ENCODE measurements at places on chromosomes 5 and 9. TPM values are rescaled to one million over a fixed set of nuclear protein-coding genes. Genes with fewer than 3 reads are reported as not detected.

- no peak overlapping the region for H3K4me3 ChIP-seq
- no peaks in the 10 kb centered on the region for H3K4me1 ChIP-seq
- H3K36me3 ChIP-seq: no peaks in the 10 kb centered on the region
- H3K27ac ChIP-seq: no peak overlapping the region
- no peaks in the 10 kb centered on the region for H3K27me3 ChIP-seq
- no peak for DNase-seq
These were observed 14.6 kb downstream of the SPATA9 start for GRCh38 chr5:95668216-95668615.

- no peaks in the 10 kb centered on the region for H3K36me3 ChIP-seq
- H3K27me3 ChIP-seq: no peaks in the 10 kb centered on the region
- H3K27ac ChIP-seq: peak overlapping the region; percentile 8
These were observed 37.4 kb downstream of the CCDC125 start for GRCh38 chr5:69295088-69295754.

DNA sequence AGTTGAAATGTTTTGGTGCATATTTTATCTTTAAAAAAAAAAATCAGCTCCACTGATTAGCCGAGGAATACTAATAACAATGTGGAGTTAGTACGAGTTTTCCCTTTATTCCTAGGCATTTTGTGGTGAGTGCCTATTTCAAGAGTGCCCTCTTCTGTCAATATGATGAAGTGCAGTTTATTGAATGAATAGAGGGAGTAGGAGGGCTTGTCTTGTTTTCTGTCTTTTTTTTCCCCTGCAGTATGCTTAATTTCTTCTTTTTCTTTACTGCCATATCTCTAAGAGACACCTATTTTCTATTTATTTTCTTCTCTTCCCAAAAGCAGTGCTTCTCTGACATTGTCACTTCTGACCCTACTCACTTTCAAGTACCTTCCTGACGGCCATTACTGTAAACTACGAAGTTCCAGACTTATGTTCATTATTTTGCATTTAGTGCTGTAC, 169.6 kb upstream of the PITX1 start:
- H3K27ac ChIP-seq: no peak overlapping the region
- H3K27me3 ChIP-seq: no peaks in the 10 kb centered on the region
- H3K36me3 ChIP-seq: no peaks in the 10 kb centered on the region

The CTXN3 gene
- not detected for total RNA-seq

- peaks cover 64% of the 10 kb centered on the region for H3K36me3 ChIP-seq
- no peaks in the 10 kb centered on the region for H3K4me1 ChIP-seq
- DNase-seq: no peak
- H3K27ac ChIP-seq: no peak overlapping the region
These were observed 7.0 kb downstream of the TBC1D9B start for GRCh38 chr5:179900711-179901110.

DNA sequence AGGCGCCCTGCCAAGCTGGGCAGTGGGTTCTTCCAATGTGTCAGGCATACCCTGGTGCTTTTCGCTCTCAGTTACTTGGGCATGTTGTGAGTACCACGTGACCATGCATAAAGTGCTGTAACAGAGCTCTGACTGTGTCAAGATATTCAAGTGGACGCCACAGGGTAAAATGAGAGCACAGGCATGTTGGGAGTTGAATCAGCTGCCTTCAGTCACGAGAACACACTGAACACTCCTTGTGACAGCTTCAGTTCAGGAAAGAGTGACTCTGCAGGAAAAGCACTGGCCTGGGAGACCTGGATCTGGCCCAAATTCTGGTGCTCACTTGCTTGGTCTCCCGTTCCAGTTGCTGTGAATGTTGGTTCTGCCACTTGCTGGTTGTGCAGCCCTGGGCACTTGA, 5.1 kb downstream of the MLANA start:
- H3K4me3 ChIP-seq: no peak overlapping the region
- H3K27ac ChIP-seq: no peak overlapping the region
- no peaks in the 10 kb centered on the region for H3K4me1 ChIP-seq
- no peak for DNase-seq
- no peaks in the 10 kb centered on the region for H3K36me3 ChIP-seq

DNA sequence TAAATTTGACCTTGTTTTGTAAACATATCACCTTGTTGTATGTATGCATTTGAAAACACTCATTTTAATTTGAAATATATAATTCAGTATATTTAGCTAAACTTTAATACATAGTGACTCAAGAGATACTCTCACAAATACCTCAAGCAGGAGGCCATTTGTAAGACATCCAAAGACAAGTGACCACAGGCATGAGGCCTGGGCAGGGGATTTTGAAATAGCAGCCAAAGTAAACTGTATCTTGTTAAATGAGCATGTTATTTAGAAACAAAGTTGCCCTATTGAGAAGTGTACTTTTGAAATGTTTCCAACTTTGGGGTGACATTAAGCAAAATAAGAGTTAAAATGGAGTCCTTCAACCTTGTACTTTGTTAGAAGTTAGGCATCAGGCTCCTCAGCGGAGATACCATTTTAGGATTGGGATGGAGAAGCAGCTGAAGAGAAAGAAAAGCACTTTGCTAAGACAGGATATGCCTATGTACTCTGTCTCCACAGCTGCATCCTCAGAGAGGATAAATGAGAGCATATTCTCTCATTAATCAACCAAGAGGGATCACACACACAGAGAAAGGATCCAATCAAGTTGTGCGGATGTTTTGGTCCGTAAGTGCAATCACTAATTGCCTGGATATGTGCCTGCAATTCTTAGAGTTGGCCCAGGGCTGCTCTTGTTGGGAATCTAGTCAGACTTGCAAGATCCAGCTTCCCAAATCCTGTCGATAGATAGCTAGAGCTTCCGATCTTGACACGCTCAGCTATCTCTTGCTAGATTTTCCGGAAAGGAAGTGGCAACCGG, 157.5 kb upstream of the HAPLN1 start:
- H3K4me3 ChIP-seq: no peak overlapping the region
- H3K27ac ChIP-seq: no peak overlapping the region
- H3K4me1 ChIP-seq: no peaks in the 10 kb centered on the region
- DNase-seq: no peak
- H3K27me3 ChIP-seq: no peaks in the 10 kb centered on the region

DNA sequence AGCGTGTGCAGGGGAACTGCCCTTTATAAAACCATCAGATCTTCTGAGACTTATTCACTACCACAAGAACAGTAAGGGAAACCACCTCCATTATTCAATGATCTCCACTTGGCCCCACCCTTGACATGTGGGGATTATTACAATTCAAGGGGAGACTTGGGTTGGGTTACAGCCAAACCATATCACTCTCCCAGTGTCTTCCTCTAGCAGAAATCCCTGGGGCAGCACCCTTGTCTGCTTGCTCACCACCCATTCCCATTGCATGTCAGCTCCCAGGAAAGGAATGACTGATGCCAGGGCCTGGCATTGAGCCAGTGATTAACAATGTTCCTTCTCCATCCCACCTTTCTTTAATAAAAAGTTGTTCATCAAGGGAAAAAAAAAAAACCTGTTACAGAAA, 199.0 kb downstream of the IRX1 start:
- H3K4me1 ChIP-seq: peaks cover 3% of the 10 kb centered on the region
- H3K27me3 ChIP-seq: no peaks in the 10 kb centered on the region
- no peak for DNase-seq
- no peak overlapping the region for H3K27ac ChIP-seq
- no peak overlapping the region for H3K4me3 ChIP-seq

The BRD3 gene
- total RNA-seq: 32.0 TPM

The IRX2 gene
- not detected for total RNA-seq
